ENCODE measurements at places on chromosomes 2 and 18. TPM values are rescaled to one million over a fixed set of nuclear protein-coding genes. Genes with fewer than 3 reads are reported as not detected.

Gene ATP8B1
- not detected for total RNA-seq

Gene VAMP8
- total RNA-seq = 32.3 TPM

Gene GPAT2
- 1.3 TPM for total RNA-seq

Gene NEUROD1
- not detected for total RNA-seq

Gene FSIP2
- 0.96 TPM for total RNA-seq

Gene CYP27C1
- not detected for total RNA-seq

- no peak for DNase-seq
- H3K4me3 ChIP-seq = no peak overlapping the region
- no peaks in the 10 kb centered on the region for H3K27me3 ChIP-seq
- H3K4me1 ChIP-seq = no peaks in the 10 kb centered on the region
Measured at GRCh38 chr2:127040169-127040568, 66.8 kb downstream of the BIN1 start.

- no peak overlapping the region for H3K27ac ChIP-seq
- H3K36me3 ChIP-seq = no peaks in the 10 kb centered on the region
- no peak overlapping the region for H3K4me3 ChIP-seq
- H3K4me1 ChIP-seq = no peaks in the 10 kb centered on the region
Measured at GRCh38 chr2:138213084-138213483, 248.8 kb downstream of the HNMT start.

- no peak overlapping the region for H3K4me3 ChIP-seq
- no peak overlapping the region for H3K27ac ChIP-seq
- no peaks in the 10 kb centered on the region for H3K4me1 ChIP-seq
- DNase-seq = no peak
- H3K36me3 ChIP-seq = no peaks in the 10 kb centered on the region
Measured at GRCh38 chr2:72395096-72395495, 247.4 kb upstream of the CYP26B1 start.

DNA sequence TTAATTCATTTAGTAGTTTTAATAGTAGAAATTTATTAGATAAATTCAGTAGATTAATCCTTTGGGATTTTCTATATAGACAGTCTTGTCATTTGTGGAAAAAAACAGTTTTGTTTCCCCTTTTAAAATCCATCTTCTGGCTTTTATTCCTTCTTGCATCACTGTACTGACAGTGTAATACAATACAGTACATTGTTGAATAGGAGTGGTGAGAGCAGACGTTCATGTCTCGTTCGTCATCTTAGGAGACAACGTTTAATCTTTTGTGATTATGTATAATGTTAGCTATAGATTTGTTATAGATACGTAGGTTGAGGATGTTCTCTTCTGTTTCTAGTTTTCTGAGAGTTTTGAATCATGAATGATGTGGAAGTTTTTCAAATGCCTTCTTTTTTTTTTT is 61.8 kb downstream of the NCOA1 start:
- H3K4me3 ChIP-seq = no peak overlapping the region
- H3K36me3 ChIP-seq = peaks cover 10% of the 10 kb centered on the region
- no peaks in the 10 kb centered on the region for H3K27me3 ChIP-seq

DNA sequence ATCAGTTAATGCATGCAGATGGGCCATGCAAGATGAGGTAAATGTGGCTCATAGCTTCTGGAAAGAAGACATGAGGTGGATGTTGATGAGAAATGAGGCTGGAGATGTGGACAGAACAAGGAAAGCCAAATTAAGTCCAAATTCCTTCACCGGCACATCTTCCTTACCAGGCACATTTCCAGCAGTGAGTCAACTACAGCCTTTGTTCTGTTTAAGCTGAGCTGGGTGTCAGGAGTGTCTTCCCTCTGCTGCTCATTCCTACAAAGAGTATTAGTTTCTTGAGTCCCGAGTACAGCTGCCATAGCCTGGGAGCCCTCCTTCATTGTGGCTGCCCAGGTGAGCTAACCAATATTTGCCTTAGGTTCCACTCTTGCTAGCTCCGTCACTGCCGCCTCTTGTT is 945.0 kb downstream of the SLC4A3 start:
- H3K4me3 ChIP-seq = no peak overlapping the region
- no peaks in the 10 kb centered on the region for H3K27me3 ChIP-seq
- no peaks in the 10 kb centered on the region for H3K4me1 ChIP-seq
- no peak overlapping the region for H3K27ac ChIP-seq

DNA sequence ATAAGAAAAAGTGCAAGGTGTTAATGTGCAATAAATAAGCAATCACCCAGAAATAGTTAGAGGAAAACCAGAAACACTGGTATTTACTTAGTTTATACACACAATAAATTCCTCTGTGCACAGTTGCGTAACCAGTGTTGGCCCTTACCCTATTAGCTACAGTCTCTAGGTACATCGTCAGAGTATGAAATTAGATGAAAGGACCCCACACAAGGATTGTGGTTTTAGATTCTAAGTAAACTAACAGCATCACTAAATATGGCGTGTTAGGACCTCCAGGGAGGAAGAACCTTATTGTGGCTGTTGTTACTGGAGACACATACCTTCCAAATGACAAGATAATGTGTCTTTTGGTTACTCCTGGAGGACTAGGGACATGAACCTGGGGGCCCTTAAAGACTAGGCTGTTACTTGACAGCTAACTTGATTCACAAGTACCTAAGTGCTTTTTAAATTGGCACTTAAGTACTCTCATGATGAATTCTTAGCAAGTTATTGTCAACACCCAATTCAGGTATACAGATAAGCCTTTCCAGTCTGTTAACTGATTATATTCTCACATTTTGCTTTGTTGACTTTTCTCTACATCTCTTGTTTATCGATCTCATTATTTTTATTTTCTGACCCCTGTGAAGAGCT is 115.3 kb downstream of the FEZ2 start:
- no peaks in the 10 kb centered on the region for H3K27me3 ChIP-seq
- DNase-seq = no peak
- H3K27ac ChIP-seq = no peak overlapping the region
- H3K4me1 ChIP-seq = no peaks in the 10 kb centered on the region
- no peaks in the 10 kb centered on the region for H3K36me3 ChIP-seq

DNA sequence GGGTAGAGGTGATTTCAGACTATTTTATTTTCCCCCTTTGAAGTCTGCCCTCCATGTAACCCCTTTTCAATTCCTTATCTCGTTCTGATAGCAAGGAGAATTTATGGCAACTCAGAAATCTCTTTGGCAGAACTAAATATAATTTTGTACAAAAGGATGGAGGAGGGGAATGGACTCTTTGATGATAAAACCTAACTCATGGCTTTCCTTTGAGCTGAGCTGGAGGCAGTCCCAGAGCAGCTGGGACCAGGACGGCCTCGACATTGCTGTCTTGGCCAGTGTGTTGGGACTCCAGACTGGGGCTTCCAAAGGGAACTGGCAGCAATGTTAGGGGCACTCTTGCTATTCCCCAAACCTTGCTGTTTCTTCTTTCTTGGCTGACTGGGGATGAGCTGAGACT is 47.7 kb downstream of the PAX8 start:
- peaks cover 4% of the 10 kb centered on the region for H3K4me1 ChIP-seq
- no peak overlapping the region for H3K27ac ChIP-seq
- H3K4me3 ChIP-seq = no peak overlapping the region
- H3K36me3 ChIP-seq = no peaks in the 10 kb centered on the region
- no peaks in the 10 kb centered on the region for H3K27me3 ChIP-seq

GRCh38 chr18:12476955-12477354 is 69.2 kb downstream of the PRELID3A start:
- H3K36me3 ChIP-seq = no peaks in the 10 kb centered on the region
- H3K4me1 ChIP-seq = no peaks in the 10 kb centered on the region
- H3K27ac ChIP-seq = no peak overlapping the region

DNA sequence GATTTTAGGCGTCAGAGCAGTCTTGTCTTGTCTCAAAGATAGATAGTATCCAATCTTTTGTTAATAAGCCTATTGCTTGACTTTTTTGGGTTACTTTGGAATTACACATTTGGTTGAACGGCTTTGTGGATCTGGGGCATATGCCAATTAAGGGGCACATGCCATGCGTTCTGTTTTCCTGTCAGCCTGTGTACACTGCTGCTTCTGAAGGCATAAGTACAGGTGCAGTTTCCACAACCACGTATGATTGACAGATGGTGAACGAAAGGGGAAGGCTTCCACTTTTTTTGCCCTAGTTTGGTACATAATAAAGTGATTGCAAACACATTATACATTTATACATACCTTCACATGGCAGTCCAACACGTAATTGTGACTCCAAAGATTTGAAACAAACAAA is 102.3 kb downstream of the RAPH1 start:
- peaks cover 7% of the 10 kb centered on the region for H3K36me3 ChIP-seq
- no peaks in the 10 kb centered on the region for H3K27me3 ChIP-seq
- no peak for DNase-seq
- H3K4me3 ChIP-seq = no peak overlapping the region

DNA sequence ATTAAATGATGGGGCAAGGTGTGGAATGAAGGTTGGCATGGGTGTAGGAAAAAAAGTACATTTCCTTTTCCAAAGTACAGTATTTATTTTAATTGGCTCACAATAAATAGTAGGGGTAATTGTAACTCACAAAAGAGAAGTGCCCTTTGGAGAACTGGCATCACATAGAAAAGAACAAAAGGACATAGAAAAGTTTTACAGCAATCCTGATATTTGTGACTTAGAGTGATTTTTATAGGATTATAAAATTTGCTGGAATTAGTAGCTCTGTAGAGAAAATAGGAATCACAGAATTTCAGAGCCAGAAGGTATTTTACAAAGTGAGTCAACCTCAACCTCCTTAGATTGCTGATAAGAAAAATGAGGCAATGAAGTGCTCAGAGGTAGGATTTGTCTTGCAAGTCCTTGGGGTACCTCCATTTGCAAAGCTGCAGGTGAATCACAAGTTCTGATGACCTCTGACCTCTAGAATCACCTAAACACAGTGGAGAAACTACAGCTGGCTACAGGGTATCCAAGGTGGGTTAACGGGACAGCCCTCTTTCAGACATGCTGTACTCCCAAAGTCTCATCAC is 133.6 kb downstream of the SOCS6 start:
- H3K4me1 ChIP-seq = peaks cover 2% of the 10 kb centered on the region
- no peak overlapping the region for H3K27ac ChIP-seq
- no peak overlapping the region for H3K4me3 ChIP-seq

DNA sequence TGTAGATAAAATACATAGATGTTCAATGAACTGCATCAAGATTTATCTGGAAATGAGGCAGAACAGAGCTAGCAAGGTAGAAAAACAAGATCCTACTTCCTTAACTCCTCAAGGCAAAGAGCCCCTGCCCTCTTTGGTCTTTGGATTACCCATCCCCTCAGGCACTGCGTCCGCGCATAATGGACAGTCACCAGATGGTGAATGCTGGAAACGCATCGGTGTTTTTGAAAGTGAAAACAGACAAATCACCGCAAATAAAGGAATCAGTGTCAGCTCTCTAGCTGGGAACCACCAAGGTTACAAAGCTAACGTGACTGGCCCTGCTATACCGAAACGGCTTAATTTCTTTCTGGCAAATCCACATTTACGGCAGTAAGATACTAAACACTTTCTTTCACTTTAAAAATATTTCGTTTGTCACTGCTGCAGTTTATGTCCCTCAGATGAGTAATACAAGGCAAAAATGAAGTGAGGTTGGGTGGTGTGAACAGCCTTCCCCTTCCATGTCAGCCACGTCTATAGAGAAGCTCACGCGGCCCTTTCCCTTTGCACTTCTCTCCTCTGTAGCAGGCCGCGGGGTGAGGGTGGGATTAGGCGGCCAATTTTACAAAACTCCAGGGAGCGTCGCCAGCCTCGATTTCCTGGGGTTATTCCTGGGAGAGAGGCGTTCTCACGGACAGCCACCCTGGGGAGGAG is 627 bp upstream of the GALR1 start:
- no peak overlapping the region for H3K27ac ChIP-seq
- peaks cover 20% of the 10 kb centered on the region for H3K4me1 ChIP-seq
- peak overlapping the region; percentile 27 for H3K4me3 ChIP-seq
- no peak for DNase-seq

DNA sequence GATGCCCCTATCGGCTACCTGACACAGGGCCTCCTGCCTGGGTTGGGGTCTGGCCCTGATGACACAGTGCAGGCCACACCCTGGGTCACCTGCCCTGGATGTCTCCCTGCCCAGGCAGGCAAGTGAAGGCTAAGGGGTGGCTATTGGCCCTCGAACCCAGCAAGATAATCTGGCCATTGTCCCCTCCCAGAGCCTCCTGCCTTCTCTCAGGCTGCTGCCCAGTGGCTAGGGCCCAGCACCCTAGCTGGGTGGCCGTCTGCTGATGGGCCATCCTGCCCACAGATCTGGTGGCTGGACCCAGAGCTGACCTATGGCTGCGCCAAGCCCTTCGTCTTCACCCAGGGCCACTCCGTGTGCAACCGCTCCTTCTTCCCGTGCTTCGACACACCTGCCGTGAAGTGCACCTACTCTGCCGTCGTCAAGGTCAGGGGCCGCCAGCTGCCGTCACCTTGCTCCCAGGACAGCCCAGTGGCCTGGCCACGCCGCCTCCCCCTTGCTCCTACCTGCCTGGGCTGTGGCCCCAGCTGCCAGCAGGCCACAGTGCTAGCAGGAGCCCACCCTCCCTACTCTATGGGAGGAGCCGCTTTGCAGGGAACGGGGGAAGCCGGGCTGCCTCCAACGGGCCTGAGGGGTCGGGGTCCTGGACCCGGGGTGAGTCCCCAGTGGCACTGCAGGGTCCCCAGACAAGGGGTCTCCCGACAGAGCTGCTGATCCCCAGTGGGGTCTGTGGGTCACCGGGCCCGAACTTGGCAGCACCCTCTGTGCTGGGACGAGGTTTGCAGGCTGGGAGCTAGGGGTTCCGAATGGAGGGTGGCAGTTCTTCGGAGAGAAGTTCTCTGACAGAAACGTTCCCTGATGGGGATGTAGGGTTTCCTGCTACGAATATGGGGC is 4.1 kb downstream of the RNPEPL1 start:
- peaks cover 60% of the 10 kb centered on the region for H3K36me3 ChIP-seq
- no peak overlapping the region for H3K4me3 ChIP-seq
- no peak for DNase-seq
- no peak overlapping the region for H3K27ac ChIP-seq
- H3K4me1 ChIP-seq = peaks cover 60% of the 10 kb centered on the region

DNA sequence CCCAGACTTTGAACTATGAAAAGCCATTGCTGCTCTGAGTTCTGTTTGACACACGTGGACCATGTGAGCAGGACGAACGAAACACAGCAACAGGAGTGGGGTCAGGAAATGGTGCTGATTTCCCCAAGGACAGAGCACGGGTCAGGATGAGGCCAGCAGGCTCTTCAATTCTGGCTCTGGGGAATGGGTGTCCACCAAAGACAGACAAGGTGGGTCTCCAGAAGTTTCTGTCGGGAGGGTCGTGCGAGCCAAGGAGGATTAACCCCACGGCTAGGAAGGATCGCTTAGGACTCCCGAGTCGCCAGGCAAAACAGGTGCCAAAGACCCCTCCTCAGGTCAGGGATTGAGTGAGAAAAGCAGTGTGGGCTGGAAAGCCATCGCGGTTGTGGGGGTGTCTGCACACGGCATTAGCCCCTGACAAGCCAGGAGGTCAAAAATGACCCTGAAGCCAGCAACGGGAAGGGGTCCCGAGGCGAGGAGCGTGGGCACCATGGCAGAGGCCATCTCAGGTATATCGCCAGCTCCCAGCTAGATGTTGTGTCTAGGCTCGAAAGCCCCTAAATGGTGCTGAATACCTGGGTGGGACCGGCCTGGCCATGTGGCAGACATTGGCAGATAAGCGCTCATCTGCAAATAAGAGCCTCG is 213.9 kb upstream of the SALL3 start:
- H3K4me1 ChIP-seq = no peaks in the 10 kb centered on the region
- no peak overlapping the region for H3K27ac ChIP-seq
- H3K27me3 ChIP-seq = no peaks in the 10 kb centered on the region
- no peak overlapping the region for H3K4me3 ChIP-seq
- no peaks in the 10 kb centered on the region for H3K36me3 ChIP-seq
- no peak for DNase-seq
